Karpas-422 (cell line): ENCODE measurements at places on chromosomes 16 and 17.

DNA sequence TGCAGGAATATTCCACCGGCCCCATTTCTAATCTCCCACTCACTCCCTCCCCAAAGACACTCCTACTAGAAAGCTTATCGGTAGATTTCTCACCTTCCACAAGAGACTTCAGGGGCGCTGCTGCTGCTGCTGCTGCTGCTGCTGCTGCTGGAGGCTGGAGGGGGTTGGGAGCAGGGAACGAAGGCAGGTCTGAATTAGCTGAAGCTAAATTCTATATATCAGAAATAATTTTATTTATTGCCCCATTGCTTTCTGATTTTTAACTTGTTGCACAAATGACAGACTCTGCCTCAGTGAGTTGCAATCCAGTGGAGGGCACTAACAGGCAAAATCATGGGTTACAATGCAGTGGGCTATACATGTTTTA lies 25.8 kb upstream of the HLF start:
- peak overlapping the region; percentile 49; the same call in 1 of the 2 replicates for H3K4me3 ChIP-seq
- no peak overlapping the region for H3K27ac ChIP-seq
- no peaks in the 10 kb centered on the region for H3K27me3 ChIP-seq
- H3K36me3 ChIP-seq, result no peaks in the 10 kb centered on the region

GRCh38 chr17:17723354-17724261 lies 42.4 kb downstream of the RAI1 start:
- no peak for DNase-seq
- peak overlapping the region; percentile 53 for H3K4me3 ChIP-seq
- H3K27me3 ChIP-seq, result no peaks in the 10 kb centered on the region
- H3K27ac ChIP-seq, result no peak overlapping the region

- no peak overlapping the region for H3K4me3 ChIP-seq
- DNase-seq, result no peak
- H3K4me1 ChIP-seq, result peaks cover 10% of the 10 kb centered on the region
- H3K27ac ChIP-seq, result no peak overlapping the region
These were observed 5.9 kb downstream of the GNGT2 start for GRCh38 chr17:49204516-49204915.

GRCh38 chr17:79545251-79546005 lies 65.4 kb downstream of the RBFOX3 start:
- H3K4me3 ChIP-seq, result no peak overlapping the region
- no peak for DNase-seq
- no peaks in the 10 kb centered on the region for H3K27me3 ChIP-seq
- H3K27ac ChIP-seq, result no peak overlapping the region
- H3K36me3 ChIP-seq, result no peaks in the 10 kb centered on the region

DNA sequence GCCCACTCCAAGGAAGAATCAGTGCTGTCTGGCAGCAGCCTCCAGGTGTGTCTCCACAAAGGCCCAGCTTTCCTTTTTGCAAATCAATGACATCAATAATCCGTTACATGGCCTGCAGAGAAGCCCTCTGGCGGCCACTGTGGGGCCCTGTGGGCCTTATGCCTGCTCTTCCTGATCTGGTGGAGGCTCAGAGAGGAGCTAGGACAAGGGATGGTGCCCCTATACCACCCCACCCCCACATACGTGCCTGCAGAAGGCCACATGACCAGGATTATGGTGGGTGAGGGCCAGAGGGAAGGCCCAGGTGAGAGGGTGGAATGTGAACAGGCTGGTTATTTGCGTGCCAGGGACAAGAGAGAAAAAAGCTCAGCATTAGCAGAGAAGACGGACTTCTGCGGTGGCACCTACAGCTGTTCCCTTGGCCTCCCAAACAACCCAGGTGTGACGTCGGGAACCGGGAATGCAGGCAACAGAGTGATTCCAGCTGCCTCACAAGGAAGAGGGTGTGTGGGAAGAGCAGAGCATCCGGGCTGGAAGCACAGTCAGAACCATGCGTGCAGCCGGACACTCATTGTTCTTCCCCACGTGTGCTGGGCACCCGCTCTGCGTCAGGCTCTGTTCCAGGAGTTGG lies 22.5 kb downstream of the EIF4A3 start:
- H3K36me3 ChIP-seq, result no peaks in the 10 kb centered on the region
- no peak overlapping the region for H3K27ac ChIP-seq
- no peaks in the 10 kb centered on the region for H3K27me3 ChIP-seq

DNA sequence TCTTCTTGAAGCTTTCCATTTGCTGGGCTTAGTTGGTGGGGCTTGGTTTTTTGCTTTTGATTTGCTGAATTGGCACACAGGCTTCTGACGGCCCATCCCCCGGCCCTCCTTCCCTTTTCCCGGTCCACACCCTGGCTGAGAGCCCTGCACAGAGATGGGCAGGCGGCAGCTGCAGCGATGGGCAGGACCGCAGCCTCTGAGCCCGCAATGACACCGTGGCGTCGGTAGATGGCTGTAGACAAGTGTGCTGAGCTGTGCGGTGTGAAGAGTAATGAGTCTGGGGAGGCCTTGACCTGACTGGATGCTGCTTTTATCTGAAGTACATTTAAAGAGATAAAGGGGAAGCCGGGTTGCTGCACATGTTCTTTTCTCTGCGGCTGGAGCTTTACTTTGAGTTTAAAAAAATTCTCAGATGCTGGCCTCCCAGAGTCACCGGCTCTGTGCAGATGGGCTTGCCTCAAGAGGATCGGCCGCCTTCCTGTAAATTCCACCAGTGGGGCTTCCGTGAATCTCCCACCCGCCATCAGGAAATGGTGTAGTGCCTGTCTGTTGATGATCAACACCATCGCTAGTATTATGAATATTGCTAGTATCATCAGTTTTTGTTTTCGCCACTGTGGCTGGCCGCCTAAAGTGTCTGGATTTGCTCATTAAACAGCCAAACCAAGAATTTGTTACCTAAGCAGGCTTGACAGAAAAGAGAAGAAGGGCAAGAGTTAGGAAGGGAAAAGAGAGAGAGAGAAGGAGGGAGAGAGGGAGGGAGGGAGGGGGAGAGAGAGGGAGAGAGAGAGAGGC lies 245.6 kb upstream of the RBFOX1 start:
- no peak overlapping the region for H3K4me3 ChIP-seq
- H3K27me3 ChIP-seq, result no peaks in the 10 kb centered on the region
- H3K4me1 ChIP-seq, result no peaks in the 10 kb centered on the region
- no peak overlapping the region for H3K27ac ChIP-seq

DNA sequence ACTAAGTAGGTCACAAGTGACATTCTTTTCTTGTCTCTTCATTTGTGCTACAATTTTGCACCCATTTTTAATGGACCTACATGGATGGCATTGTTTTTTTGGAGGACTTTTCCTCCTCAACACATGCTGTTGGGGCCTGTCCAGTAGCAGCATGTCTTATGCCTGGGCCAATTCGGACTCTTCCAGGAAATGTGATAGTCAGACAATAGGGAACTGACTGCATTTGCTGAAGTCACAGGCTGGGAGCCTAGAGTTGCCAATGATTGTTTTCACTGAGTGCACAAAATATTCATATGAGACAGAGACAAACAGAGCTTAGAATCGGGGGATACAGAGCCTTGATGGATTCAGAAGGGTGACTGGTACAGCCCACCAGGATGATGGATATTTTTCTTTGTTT lies 867.3 kb upstream of the GOT2 start:
- no peak for DNase-seq
- no peak overlapping the region for H3K4me3 ChIP-seq
- no peaks in the 10 kb centered on the region for H3K27me3 ChIP-seq
- no peaks in the 10 kb centered on the region for H3K36me3 ChIP-seq

GRCh38 chr16:62190426-62190825 lies 154.2 kb upstream of the CDH8 start:
- no peaks in the 10 kb centered on the region for H3K27me3 ChIP-seq
- DNase-seq, result peak; percentile 63
- no peak overlapping the region for H3K4me3 ChIP-seq
- no peaks in the 10 kb centered on the region for H3K4me1 ChIP-seq

- no peak overlapping the region for H3K4me3 ChIP-seq
- no peaks in the 10 kb centered on the region for H3K27me3 ChIP-seq
- DNase-seq, result no peak
- H3K4me1 ChIP-seq, result peaks cover 12% of the 10 kb centered on the region
These were observed 196.6 kb upstream of the CIBAR2 start for GRCh38 chr16:85308611-85309540.

GRCh38 chr16:58670946-58671583 lies 13.5 kb downstream of the SLC38A7 start:
- DNase-seq, result no peak
- no peaks in the 10 kb centered on the region for H3K27me3 ChIP-seq
- no peak overlapping the region for H3K27ac ChIP-seq
- H3K4me3 ChIP-seq, result no peak overlapping the region

DNA sequence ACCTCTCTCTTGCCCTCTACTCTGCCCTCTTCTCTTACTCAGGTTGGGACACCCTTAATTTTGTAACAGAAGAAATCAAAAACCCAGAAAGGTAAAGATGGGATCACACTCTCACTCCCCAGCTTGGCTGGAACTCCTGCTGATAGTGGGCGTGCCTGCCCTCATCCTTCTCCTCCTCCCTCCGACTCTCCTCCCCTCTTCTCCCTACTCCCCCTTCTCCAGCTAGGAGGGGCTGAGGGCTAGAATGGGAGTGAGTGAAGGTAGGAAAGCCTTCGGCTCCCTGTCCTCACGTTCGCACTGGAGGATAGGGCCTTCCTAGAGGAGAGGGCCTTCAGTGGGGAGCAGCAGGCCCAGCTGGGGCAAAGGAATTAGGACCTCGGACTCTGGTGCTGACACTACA lies 20.3 kb downstream of the SLC7A6OS start:
- H3K27ac ChIP-seq, result peak overlapping the region; percentile 91
- H3K36me3 ChIP-seq, result peaks cover 30% of the 10 kb centered on the region
- no peak for DNase-seq
- no peaks in the 10 kb centered on the region for H3K27me3 ChIP-seq

DNA sequence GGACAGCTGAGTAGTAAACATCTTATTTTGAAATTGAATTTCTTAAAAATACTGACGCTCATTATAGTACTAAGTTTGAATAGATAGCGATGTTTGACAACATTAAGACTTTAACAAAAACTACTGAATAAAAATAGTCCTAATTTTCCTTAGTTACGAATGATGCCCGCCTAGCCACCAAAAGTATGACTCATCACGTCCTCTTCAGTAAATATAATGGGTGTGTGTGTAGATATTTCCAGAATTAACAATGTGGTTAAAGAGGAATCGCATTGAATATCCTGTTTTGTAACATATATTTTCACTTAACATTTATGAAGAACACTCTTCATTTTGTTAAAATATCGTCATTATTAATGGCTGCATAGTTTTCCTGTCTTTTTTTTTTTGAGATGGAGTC lies 187.6 kb downstream of the MYO1D start:
- H3K4me3 ChIP-seq, result no peak overlapping the region
- H3K27me3 ChIP-seq, result no peaks in the 10 kb centered on the region
- H3K27ac ChIP-seq, result no peak overlapping the region
- no peaks in the 10 kb centered on the region for H3K4me1 ChIP-seq

DNA sequence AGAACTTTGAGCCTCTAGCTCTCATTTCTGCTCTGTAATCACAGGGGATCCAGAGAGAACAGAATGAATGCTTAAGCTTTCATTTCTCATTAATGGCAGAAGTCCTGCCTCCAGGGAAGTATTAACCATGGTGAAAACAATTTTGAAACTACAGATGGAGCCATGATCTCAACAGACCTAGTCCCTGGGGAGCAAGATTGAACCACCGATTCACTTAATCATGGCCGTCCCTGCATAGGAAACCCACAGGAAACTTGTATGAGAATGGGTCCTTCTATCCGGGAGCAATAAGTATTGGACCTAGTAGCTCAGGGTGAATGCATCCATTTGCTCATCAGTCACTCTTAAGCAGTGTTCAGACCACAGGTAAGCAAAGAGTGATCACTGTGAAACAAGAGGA lies 40.2 kb upstream of the CLEC18A start:
- H3K4me3 ChIP-seq, result no peak overlapping the region
- H3K27me3 ChIP-seq, result no peaks in the 10 kb centered on the region
- DNase-seq, result no peak

DNA sequence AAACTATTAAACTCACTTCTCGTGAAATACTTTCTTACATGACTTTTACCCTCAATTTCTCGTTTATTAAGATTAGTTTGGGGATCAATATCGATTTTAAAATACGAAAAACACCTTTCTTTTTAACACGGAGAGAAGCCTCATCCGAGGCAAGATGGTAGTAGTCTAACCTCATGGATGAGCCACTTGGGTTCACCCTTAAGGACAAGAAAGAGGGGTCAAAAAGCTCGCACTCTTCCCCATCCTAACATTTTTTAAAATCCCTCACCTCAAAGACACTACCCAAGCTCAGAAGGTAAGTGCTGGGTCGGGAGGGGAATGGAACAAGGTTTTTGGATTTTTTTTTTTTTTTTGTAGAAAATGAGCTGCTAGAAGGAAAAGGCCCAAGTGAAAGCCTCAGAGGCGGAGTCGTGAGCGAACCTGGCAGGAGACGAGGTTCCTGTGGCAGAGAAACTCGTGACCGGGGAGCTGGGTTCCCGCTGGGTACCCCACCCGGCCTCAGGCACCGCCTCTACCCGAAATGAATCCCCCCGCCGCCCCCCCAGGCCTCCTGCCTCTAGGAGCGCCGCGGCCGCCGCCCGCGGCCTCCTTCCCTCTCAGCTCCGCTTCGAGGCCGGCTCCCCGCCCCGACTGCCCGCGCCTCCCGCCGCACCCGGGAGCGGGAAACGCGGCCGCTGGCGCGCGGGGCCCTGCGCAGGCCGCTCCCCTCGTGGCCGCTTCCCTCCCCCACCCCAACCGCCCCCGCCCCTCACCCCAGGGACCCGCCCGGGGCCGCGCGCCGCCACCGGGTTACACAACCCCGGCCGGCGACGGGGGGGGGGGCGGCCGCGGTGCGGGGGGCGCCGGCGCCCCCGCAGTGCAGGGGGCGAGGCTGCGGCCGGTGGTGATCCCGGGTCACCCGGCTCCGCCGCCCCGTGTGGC lies 1.6 kb downstream of the NUFIP2 start:
- H3K36me3 ChIP-seq, result peaks cover 41% of the 10 kb centered on the region
- H3K4me1 ChIP-seq, result peaks cover 30% of the 10 kb centered on the region
- peak overlapping the region; percentile 100 for H3K4me3 ChIP-seq

GRCh38 chr17:30203471-30203981 lies 32.0 kb downstream of the SLC6A4 start:
- DNase-seq, result no peak
- no peaks in the 10 kb centered on the region for H3K27me3 ChIP-seq
- H3K4me3 ChIP-seq, result no peak overlapping the region
- peaks cover 4% of the 10 kb centered on the region; the same call in 1 of the 2 replicates for H3K4me1 ChIP-seq

- no peak overlapping the region for H3K4me3 ChIP-seq
- H3K27ac ChIP-seq, result no peak overlapping the region
- DNase-seq, result no peak
- H3K4me1 ChIP-seq, result no peaks in the 10 kb centered on the region
These were observed 122.3 kb upstream of the SEC14L1 start for GRCh38 chr17:77018504-77018903.

GRCh38 chr17:73698966-73699365 lies 54.7 kb upstream of the SDK2 start:
- H3K27ac ChIP-seq, result no peak overlapping the region
- no peak for DNase-seq
- no peaks in the 10 kb centered on the region for H3K4me1 ChIP-seq
- no peak overlapping the region for H3K4me3 ChIP-seq
- H3K27me3 ChIP-seq, result no peaks in the 10 kb centered on the region
